ENCODE measurements at places on chromosomes 12 and 14.

- DNase-seq, result no peak
These were observed 26.8 kb downstream of the AREL1 start for GRCh38 chr14:74685921-74686678.

DNA sequence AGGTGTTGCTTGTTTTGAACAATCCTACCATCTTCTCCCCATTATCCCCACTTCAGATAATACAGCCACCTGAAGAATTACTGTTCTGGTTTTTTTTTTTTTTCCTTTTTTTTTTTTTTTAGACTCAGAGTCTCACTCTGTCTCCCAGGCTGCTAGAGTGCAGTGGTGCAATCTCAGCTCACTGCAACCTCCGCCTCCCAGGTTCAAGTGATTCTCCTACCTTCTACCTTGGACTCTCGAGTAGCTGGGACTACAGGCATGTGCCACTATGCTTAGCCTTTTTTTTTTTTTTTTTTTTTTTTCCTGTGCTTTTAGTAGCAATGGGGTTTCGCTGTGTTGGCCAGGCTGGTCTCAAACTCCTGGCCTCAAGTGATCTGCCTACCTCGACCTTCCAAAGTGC, 179.4 kb upstream of the ABCD2 start:
- no peak for DNase-seq

DNA sequence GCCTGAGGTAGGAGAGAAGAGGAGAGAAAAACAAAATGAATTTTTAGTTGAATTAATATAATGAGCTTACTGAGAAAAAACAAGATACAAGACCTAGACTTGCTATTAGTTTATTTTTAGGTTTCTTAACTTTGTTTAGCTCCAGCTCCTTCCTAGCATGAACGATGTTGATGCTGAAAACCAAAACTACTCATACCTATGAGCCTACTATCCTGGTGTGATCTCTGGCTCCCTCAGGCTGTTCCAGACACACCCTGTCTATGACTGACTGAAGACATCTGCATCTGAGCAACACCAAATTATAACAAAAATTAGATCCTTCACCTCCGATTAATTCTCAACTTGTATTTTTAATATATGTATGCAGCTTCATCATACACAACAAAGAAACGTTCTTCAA, 190.4 kb downstream of the SLC5A8 start:
- DNase-seq, result no peak

DNA sequence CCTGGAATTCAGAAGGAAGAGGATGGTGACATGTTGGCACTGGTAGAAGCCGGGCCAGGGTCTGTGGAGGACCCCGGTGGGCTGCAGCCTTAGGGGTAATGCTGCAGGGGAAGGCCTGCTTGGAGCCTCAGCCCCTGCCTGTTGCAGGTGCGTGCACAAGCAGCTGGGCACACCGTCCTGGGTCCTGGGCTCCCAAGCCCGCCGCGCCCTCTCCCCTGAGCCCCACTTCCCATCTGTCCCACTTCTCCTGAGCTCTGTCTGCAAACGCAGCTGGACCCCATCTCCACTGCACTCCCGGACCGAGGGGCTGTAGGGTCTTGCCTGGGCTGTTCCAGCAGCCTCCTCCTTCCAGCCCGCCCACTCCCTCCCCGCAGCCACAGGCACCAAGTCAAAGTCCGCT, 116.8 kb downstream of the GLT1D1 start:
- DNase-seq, result no peak

GRCh38 chr14:81464253-81465002, 64.3 kb upstream of the STON2 start:
- DNase-seq, result peak; percentile 49

DNA sequence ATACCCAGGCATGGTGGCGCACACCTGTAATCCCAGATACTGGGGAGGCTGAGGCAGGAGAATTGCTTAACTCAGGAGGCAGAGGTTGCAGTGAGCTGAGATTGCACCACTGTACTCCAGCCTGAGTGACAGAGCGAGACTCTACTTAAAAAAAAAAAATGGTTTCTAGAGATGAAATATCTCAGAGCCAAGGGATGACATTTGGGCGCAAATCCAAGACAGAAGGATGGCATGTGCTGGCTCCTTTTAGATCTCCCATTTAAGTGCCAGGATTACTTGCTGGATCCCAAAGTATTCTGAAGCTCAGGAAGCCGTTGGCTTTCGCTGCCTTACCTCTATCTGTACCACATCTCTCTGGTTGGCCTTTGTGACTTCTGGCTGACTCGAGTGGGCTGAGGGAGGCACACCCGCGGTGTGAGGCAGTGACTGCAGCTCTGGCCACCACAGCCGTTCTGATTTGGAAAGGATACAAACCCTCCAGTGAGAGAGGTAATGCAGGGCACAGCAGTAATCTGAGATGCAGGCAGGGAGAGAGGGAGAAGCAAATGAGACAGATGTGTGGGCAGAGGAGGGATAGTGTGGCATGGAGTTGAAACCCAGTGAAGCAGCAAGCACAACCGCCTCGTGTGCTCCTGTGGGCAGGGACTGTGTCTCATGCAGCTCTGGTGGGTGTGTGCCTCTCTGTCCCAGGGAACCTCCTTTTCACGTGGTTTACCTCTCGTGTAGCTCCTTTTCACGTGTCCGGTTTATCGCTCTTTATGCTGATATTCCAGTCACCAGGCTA, 4.9 kb downstream of the B4GALNT3 start:
- DNase-seq, result no peak

DNA sequence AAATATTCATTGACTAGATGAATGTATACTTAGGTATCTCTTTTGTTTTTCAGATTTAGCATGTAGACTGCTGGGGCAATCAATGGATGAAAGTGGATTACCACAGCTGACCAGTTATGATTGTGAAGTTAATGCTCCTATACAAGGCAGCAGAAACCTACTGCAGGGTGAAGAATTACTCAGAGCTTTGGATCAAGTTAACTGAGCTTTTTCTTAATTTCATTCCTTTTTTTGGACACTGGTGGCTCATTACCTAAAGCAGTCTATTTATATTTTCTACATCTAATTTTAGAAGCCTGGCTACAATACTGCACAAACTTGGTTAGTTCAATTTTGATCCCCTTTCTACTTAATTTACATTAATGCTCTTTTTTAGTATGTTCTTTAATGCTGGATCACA, 15.3 kb upstream of the SNAPC1 start:
- DNase-seq, result no peak

DNA sequence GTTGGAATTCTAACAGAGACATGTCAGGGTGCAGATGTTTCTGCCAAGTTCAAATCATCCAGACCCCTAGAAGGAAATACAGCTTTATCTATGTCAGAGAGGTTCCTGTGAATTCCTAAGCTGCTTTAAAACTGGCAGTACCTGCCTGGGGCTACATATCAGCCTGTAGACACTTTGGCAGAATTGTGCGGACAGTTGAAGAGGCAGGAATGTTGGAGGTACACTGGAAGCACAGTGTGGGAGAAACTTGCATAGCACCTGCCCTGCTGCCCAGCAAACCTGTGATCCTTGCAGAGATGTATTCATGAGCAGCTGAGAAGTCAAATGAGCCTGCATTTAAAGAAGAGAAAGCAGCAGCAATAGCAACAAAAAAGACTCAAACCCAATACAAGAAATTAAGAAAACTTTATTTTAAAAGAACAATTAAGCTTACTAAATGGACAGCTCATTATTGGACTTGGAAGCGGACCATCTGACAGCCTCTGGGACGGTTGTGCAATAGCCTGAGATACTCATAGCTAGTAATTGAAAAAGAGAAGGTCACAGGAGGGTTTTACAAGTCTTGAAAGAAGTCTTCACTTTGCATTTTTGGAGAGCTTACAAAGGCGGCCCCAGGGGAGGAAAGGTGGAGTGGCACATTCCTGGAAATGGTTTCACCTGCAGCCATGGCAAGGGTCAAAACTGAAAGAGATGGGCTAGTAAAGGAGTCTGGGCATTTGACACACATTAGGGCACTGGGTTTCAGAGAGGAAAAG, 280.9 kb upstream of the FLRT2 start:
- DNase-seq, result peak; percentile 76

DNA sequence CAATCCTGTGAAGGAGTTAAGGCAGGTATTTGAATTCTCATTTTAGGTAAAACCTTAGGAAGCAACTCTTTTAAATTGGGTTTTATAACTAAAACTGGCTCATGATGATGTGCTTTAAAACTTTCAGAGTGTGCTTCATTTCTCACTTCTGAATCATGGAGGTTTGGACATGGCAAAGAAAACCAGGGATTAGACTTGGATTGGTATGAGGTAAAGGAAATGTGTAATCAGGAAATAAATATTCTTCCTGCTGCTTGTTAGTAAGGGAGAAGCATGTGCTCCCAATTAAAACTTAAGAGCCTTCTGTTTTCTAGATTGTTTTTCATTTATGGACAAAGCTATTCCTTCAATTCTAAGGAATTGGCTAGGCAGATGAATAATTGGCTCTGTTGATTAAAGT, 57.4 kb downstream of the FBXO33 start:
- peak; percentile 60 for DNase-seq

DNA sequence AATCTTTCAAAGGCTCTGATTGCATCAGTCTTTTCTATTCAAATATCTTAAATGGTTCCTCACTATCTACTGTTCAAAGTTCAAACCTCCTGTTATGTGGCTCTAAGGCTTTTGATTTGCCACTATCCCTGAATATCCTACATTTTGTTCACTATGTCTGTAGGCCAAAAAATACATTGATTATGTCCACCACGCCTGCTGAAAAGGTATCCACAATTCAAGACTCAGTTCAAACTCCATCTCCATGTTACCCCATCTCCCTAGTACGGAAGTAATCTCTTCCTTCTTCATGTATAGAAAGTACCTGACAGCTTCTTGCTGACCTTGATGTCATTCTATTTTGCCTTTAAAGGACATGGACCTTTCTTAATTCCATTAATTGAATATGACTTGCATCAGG, 24.8 kb downstream of the TAOK3 start:
- DNase-seq, result no peak

DNA sequence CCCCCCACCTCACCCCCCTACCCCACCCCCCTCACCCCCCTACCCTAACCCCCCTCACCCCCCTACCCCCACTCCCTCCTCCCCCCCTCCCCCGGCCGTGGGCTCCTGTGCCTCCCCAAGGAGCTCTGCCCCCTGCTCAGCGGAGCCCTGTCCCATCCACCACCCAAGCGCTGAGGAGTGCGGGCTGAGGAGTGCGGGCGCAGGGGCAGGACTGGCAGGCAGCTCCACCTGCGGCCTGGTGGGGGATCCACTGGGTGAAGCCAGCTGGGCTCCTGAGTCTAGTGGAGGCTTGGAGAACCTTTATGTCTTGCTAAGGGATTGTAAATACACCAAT, 2.3 kb upstream of the JPH4 start:
- no peak for DNase-seq

All from iris pigment epithelial cell (primary cell).